ENCODE measurements at places on chromosomes 7 and 10. TPM values are rescaled to one million over a fixed set of nuclear protein-coding genes. Genes with fewer than 3 reads are reported as not detected.

ACHE gene
- 2.1 TPM for total RNA-seq

FAM237B gene
- total RNA-seq = not detected

TAS2R41 gene
- total RNA-seq = not detected

ZC3HAV1L gene
- total RNA-seq = 7.1 TPM

PNLIPRP2 gene
- not detected for total RNA-seq

LOXL4 gene
- total RNA-seq = 1.3 TPM

GPR85 gene
- total RNA-seq = not detected

MKI67 gene
- 80.7 TPM for total RNA-seq
